ENCODE measurements at places on chromosomes 11 and 22.

DNA sequence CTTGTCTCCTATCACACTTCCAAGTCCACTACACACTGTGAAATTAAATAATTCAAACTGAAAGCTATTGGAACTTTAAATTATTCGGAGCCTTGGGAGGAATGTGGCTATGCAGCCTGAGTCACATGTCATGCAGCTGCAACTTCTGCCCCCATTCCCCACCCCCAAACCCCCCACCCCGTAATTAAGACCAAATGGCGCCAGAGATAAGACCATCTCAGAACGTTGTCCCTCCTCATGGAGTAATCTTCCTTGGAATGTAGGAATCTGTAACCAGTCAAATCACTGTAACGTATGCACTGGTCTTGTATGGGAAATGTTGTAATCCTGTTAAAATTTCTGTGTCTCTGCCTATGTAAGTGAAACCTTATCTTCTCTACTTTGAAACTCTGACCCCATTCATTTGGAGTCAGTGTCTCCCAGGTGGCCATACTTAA, 37.0 kb downstream of the GAB2 start:
- DNase-seq: no peak

GRCh38 chr11:28963187-28963586, 855.0 kb downstream of the METTL15 start:
- no peak for DNase-seq

- no peak for DNase-seq
Observed at GRCh38 chr11:78230161-78230877, 41.6 kb downstream of the USP35 start.

GRCh38 chr22:23522623-23523251, 57.4 kb downstream of the IGLL1 start:
- no peak for DNase-seq

GRCh38 chr11:71268706-71269321, 16.4 kb upstream of the SHANK2 start:
- DNase-seq: no peak

- DNase-seq: no peak
Observed at GRCh38 chr22:37926771-37927636, 20.9 kb downstream of the MICALL1 start.

DNA sequence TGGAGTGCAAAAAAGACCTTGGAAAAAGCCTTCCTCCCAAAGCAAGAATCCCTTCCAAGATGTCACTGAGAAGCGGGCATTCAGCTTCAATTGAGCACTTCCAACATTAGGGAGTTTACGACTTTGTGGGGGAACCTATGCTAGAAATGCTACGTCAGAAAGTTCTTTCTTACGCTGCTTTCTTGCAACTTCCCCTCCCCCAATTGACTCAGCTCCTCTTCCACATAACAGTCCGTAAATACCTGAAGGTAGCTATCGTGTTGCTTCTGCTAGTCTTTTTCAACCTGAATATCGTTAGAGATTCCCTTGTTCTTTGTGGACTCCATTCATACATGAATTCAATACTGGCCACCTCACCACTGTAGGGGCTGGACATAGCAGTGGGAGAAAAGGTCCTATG, 47.0 kb downstream of the VSIG10L2 start:
- DNase-seq: no peak

- DNase-seq: no peak
Observed at GRCh38 chr11:78313898-78314297, 103.7 kb downstream of the GAB2 start.

GRCh38 chr11:17188675-17189074, 19.1 kb downstream of the PIK3C2A start:
- DNase-seq: no peak
